HCT116 (cell line): ENCODE measurements at places on chromosomes 13 and 19. TPM values are rescaled to one million over a fixed set of nuclear protein-coding genes. Genes with fewer than 3 reads are reported as not detected.

- no peak for DNase-seq
Measured at GRCh38 chr19:1336079-1336684, 47.5 kb upstream of the NDUFS7 start.

GRCh38 chr19:588741-589692 is 664 bp upstream of the HCN2 start:
- DNase-seq = no peak

- DNase-seq = no peak
Measured at GRCh38 chr19:22532388-22533300, 101.5 kb upstream of the ZNF492 start.

DNA sequence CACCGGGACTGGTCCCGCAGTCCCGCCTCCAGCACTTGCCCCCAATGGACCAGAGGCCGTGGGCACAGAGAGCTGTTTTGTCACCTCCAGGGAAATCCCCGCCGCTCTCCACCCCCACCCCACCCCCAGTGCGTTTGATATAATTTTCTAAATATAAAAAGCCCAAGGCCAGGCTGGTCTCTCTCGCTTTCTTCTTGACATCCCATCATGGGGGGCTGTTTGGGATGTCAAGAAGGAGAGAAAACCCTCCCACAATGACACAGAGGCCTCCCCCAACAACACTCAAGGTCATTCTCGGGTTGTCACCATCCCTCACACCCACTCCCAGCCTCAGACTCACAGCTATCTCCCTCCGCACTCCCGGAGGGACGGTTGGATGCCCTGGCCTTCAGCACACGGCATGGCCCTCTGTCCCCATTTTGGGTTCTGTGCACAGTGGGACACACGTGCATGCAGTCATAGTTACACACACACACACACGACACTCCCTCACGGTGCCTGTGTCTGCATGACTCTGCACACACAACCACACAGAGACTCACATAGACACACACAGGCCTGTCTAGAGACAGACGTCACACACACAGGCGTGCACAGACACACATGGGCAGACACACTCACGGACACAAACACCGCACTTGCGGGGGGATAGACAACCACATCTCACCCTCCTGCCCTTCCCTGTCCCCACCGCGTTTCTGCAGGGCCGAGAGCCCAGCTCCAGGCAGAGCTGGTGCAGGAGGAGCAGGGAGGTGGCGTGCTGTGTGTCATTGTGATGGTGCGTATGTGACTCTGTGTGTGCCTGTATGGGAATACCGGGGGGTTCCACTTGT is 4.8 kb upstream of the NFIC start:
- DNase-seq = no peak

DNA sequence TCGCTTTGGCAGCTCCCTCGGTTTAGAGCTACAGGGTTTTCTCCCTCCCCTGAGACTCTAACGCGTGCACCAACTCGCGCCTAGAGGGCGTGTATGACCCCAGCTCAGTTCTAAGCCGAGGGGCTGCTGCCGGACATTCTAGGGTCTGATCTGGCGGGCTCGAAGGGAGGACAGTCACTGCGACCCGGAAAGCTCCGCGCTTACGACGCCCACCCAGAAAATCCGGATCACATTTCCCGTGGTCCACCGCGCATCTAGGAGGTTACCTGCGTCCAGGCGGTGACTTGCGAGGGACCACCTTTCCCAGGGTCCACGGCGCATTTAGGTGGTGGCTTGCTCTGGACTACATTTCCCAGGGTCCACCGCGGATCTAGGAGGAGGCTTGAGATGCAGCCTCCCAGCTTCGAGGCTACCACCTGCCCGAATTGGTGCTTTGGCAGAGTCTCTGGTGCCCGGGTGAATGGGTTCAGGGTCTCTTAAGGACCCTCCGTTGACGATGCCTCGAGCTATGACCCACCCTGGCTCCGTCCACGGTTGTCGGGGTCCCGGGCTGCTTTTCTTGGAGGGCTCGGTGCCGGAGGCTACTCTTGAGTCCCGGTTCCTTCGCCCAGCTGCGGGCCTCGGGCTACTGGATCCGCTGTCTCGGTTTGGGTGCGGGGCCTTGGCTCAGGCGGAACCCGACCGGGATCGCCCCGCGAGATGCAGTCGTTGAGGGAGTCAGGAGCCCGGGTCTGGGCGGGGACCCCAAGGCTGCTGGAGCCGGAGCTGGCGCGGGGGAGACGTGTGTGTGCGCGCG is 30.5 kb downstream of the ZNF146 start:
- DNase-seq = no peak

GRCh38 chr13:59236309-59236919 is 927.3 kb downstream of the DIAPH3 start:
- no peak for DNase-seq

DNA sequence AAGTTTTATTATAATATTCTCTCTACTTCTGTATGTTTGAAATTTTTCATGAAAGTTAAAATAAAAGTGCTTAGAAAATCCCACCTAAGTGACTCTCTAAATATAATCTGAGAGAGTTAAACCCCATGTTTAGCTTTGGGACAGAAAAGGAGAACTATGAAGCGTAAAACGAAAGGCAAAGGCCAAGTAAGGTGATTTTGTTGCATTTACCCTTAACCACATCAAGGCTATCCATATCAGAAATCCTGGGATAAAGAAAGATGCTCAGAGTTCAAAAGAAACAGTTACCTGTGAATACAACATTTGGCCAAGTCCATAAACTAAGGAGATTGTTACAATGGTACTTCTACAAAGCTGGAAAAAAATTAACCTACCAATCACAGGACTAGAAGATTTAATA is 31.3 kb downstream of the UBL3 start:
- DNase-seq = no peak

GRCh38 chr13:103373916-103374315 is 307.7 kb upstream of the SLC10A2 start:
- DNase-seq = no peak

DNA sequence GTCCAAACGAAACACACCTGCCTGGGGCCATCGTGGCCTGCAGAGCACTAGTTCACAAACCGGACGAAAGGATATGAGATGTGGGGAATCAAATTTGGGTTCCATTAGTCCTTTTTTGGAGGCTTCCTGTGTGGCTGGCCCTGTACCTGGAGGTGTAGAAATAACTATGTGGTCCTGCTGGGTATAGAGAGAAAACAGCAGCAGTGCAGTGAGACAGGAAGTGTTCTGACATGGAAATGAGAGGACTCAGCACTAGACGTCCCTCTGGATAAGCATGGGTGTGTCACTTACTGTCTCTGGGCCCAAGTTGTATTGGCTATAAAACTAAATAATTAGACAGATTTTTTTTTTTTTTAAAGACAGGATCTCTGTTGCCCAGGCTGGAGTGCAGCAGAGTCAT is 12.3 kb downstream of the KDELR1 start:
- DNase-seq = no peak

GRCh38 chr13:30616927-30617314 is 799 bp upstream of the USPL1 start:
- DNase-seq = peak; percentile 78

DNA sequence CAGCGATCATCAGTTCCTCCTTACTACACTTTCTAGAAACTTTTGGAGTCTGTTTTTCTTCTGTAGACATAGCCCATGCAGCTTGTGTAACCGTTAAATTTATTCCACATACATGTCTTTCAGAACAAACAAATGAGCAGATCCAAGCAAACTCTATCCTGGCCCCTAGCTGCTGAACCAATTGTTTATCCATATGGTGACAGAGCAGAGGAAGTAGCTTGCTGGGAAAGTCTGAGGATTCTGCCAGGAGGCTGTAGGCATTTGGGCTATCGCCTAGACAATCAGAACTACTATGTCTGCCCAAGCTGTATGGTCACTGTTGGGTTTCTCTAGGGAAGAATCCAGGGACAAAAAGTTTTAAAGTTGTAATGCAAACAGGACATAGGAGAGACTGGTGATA is 343.7 kb downstream of the SPRY2 start:
- no peak for DNase-seq

IZUMO1 gene
- 1.7 TPM for total RNA-seq

NCAN gene
- total RNA-seq = 0.07 TPM

GRIN2D gene
- total RNA-seq = 26.2 TPM
